RPMI8226 (cell line): ENCODE measurements at places on chromosomes 3 and 15.

DNA sequence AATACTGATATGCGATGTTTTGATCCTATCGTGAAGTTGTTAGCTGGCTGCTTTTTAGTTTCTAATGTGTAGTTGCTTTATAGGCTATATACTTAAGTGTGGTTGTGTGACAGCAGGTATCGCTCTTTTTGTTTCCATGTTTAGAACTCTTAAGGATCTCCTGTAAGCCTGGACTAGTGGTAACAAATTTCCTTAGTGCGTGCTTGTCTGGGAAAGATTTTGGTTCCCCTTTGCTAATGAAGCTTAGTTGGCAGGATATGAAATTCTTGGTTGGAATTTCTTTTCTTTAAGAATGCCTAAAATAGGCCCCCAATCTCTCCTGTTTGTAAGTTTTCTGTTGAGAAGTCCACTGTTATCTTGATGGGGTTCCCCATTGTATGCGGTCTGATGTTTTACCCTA, 173.6 kb downstream of the DOCK3 start:
- DNase-seq = no peak

GRCh38 chr3:41418961-41419691, 219.8 kb downstream of the CTNNB1 start:
- DNase-seq = no peak

DNA sequence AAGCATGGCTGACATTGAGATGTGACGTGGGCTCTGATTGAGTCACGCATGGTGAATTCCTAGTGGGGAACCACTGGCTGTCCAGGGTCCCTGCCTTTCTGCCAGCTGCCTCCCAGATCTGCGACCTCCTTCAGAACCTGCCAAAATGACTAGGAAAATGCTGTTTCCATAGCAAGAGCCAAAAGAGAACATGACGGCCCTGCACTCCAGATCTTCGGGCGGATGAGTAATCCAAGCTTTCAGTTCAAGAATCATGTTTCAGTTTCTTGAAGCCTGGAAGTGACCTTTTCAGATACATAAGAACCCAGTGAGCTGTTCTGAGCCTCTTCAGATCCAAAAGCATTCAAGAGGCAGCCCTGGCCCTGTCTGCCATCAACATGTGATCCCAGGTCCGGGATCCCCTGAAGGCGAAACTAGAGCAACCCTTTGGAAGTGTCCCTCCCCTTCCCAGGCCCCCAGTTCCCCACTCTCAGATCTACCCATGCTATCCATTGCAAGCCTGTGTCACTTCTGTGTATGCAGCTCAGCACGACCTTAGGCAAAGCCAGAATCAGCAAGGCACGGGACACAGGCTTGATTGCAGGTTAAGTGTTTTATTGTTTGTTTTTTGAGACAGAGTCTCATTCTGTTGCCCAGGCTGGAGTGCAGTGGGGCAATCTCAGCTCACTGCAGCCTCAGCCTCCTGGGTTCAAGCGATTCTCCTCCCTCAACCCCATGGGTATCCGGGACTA, 19.7 kb downstream of the ANKRD63 start:
- no peak for DNase-seq

DNA sequence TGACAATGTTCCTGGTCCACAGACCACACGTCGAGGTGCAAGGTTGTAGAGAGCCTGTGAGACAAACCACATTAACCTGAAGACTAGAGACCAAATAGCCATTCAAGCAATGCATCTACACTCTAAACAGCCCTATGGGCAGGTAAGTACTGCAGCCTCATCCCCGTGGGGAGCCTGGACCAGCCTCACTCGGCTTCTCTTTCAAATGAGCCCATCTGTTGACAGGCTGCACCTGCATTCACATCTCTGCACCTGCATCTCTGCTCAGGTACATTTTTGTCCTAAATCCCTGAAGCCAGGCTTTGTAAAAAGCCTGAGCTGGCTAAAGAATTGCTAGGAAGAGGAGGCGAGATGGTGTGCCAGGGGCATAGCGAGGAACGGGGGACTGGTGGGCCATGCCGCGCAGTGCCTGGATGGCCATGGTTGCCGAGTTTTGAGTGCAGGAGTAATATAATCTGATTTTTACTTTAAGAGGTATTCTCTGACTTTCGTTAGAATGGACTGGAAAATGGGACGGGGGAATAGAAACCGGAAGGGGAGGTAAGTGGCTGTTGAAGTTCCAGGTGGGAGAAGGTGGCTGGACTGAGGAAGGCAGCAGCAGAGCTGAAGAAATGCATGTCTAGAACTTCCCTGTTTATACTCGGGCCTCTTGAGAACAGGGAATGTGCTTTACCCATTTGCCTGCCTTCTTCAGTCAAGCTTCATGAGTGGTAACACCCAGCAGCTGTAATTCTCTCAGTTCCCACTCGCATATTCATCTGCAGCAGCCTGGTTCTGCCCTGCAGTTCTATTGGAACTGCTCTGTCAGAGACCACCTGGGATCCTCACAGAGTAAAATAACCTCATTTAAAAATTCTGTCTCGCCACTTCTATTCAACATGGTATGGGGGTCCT, 226.4 kb downstream of the OPA1 start:
- no peak for DNase-seq

DNA sequence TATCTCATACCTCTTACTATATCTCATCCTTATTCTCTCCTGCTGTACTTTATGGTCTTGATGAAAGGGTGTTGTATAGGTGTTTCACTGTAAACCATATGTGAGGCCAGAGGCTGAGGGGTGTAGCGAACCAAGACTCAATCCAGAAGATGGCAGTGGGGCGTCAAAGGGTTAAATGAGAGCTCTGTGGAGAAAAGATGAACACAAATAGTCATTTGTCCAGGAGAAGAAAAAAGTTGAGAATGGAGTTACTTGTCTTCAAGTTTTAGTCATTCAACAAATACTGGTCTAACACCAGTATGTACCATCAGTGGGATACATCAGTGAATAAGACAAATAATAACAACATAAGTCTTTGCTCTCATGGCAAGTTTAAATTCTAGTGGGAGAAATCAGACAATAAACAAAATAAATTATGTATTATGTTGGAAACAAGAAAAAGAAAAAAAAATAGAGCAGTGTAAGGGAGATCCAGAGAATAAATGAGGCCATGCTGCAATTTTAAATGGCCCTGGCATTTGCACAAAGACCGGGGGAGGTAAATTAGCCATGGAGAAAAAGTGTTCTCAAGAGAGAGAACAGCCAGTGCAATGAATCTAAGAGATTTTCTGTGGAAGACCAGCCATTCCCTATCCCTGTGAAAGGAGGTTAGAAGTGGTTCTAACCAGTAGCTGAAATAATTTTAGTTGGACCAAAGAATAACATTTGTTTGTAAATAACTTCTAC, 77.0 kb upstream of the UMPS start:
- no peak for DNase-seq

GRCh38 chr3:119378259-119378803, 84.1 kb downstream of the ARHGAP31 start:
- no peak for DNase-seq

DNA sequence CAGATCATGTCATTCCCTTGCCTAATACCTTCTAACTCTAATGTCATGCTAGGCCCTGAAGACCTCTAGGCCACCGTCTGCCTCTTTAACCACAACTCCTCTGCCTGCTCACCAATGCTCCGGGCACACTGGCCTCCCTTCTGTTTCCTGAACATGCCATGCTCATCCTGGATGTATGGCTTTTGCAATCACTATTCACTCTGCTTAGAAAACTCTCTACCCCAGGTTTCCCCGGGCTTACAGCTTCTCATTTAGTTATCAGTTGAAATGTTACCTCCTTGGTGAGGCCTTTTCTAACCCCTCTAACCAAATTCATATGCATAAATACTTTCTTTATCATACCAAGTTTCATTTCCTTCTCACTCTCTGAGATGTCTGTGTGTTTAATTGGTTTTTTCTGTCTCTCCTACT, 727.8 kb upstream of the CFAP20DC start:
- DNase-seq = no peak

DNA sequence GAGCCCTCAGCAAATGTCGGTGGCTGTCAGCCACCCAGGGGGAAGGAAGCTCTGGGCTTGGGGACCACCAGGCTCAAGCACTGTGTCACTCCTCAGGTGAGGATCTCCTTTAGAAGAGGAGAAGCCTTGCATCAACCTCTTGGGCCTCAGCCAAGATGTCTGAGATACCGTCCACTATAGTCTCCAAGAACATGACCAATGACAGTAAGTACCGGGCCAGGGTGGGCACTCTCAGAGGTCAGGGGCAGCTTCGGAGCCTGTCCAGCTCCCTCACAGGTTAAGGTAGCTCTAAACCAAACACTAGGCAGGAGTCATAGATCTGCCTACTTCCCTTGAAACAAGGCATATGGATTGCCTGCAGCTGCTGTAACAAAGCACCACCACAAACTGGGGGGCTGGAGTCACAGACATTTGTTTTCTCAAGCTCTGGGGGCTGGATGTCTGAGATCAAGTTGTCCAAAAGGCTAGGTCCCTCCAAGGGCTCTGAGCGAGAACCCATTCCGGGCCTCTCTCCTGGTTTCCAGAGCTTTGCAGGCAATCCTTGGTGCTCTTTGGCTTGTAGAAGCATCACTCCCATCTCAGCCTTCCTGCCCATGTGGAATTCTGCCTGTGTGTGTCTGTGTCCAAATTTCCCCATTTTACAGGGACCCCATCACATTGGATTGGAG, 1.3 kb downstream of the CFAP100 start:
- DNase-seq = no peak

GRCh38 chr15:39040861-39041260, 476.2 kb upstream of the RASGRP1 start:
- DNase-seq = no peak

DNA sequence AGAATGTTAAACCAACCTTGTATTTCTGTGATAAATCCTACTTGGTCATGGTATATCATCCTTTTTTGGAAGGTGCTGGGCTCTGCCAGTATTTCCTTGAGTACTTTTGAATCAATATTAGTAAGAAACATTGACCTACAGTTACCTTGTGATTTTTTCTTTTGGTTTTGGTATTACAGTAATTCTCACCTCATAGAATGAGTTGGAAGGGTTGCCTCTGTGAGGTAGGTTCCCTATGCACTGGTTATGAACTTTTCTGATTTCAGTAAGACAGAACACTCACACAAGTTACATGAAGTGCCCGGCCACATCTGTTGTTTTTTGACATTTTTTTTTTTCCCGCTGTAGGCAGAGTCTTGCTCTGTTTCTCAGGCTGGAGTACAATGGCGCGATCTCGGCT, 20.0 kb downstream of the PCCB start:
- no peak for DNase-seq

DNA sequence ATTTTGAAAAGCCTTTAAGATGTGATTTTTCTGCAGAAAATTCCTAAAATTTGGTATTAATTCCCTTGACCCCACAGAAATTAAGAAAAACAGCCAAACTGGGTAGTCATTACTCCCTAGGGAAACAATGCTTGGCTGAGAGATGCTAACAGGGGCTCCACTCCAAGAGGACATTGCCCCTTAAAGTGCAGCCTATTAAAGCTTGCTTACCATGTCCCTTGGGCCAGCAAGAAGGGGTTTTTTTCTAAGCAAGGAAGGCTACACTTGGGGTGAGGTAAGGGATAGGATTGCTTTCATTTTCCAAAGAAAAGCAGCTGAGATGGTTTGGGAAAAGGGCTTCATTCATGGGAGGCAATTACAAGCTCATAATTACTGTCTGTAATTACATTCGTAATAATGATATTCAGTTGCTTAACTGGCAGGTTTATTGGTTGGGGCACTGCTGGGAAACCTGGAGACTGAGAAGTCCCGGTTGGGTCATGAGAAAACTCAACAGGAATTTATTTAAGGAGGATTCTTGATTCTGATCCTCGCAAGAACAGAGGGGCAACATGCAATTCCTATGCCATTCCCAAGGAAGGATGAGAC, 247.5 kb downstream of the NR1D2 start:
- DNase-seq = no peak

- DNase-seq = no peak
Observed at GRCh38 chr3:99413504-99413903, 224.9 kb upstream of the COL8A1 start.

GRCh38 chr3:6182909-6183308, 678.0 kb upstream of the GRM7 start:
- DNase-seq = no peak

DNA sequence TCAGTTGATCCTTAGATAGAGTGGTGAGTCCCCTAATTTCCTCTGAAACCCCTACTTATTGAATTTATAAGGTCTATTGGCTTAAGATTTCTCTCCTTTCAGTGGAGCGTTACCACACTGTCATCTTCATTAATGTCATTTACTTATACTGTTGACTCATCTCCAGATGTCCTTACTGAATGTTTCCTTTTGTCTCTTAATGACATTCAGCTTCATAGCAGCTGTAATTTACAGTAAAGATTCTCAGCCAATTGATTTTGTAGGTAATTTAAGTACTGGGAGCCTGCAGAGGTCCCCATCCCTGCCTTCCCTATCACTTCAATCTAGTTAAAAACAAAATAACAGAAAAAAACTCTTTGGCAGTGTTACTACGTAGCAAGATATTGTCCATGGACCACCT, 18.8 kb downstream of the STX19 start:
- no peak for DNase-seq

DNA sequence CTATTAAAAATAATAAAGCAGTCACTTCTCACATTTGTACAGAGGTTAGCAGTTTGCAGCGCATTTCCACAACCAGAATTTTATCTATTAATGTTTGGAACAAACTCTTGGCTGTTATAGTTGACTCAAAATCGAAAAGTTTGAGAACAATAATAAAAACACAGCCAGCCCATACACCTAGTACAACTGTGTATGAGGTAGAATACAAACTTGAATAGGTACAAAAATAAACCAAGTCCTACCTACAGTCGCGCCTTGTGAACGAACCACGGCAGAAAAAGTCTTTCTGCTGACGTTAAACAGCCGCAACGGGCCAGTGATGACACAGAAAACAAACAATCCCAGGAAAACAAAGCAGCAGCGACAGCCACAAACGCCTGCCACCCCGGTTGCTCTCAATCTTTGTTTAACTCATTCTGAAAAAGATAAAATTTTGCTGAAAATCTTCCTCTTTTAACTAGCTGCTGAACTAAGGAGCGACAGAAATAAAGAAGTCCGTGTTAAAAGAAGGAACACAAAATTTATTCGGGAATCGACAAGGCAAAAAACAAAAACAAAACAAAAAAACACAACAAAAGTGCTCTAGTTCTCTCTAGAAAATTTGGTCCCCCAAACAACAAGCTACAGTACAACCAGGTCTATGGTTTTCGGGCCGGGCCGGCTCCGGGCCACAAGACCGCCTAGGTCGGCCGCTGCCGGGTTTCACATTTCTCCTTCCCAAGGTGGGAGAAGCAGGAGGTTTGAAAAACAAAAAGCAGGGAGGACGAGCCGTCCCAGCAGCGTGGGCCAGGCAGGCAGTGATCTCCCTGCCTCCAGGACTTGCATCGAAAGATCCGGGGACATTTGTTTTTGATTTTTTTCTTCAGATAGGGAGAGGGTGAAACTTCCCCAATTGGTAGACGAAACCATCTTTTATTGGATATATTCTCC, 2.9 kb downstream of the FOXL2 start:
- DNase-seq = no peak

DNA sequence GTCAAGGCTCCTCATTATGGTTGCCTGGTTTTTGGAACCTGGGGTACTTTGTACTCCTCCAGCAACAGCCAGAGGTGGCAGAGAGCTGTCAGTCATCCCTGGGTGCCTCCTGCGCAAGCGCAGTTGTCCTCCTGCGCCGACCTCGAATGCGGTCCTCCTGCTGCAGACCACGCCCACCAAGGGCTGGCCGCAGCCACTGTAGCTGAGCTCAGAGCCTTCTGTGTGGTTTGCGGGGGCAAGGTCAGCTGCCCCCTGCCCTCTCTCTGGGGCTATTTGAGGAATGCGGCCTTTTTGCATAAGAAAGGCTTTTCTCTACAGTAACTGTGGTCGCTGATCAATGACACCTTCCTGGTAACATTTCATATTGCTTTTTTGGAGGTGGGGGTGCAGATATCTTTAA, 131.3 kb upstream of the SNRPN start:
- DNase-seq = peak; percentile 6

- no peak for DNase-seq
Observed at GRCh38 chr3:20842594-20843436, 656.8 kb upstream of the SGO1 start.

GRCh38 chr15:52256930-52257733, 38.5 kb downstream of the MYO5C start:
- DNase-seq = peak; percentile 79
